ENCODE measurements at places on chromosomes 2 and 18.

GRCh38 chr2:128313931-128314347 lies 4.7 kb downstream of the HS6ST1 start:
- peak; percentile 28 for DNase-seq

GRCh38 chr18:76476665-76477561 lies 18.1 kb downstream of the ZNF516 start:
- no peak for DNase-seq

DNA sequence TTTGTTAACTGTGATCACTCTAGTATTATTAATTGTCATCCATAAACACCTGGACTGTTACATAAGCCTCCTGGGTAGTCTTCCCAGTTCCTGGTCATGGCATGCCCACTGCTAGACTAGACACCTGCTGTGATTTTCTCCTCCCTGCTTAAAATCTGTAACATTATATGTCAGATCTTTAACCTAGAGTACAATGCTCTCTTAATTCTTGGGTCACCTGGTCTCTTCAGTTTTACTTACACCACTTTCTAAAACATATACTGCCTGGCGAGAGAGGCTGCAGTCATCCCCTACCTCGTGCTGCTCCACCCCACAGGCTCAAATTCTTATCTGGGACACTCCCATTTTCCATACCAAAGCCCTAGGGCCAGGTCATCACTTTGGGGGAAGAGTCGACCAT lies 161.3 kb downstream of the CDH2 start:
- DNase-seq: no peak

DNA sequence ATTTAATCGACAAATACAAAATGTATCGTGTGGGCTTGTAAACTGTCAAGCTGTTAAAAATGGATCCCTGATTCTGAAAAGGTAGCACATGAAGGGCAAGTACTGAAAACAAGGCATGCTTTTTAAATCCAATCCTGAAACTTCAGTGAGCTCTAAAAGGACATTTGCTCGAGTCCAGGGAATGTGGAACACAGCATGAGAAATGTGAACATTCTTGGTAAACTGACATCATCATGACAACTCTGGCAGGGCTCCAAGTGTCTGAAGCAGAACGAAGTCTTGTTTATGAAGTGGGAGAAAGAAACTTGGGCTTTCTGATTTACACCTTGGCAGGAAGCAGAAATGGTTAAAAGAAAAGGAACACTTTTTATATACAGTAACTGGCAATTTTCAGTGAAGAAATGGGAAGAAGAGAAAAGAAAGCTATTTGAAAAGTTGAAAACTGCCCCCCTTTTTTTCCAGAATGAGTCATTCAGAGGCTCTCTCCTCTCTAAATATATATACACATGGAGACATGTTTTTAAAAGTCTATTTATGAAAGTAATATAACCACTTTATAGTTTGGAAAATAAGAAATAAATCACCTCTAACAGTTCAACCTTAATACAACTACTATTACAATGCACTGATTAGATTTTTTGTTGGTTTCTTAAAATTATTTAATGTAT lies 120.8 kb downstream of the GAREM1 start:
- peak; percentile 73 for DNase-seq

- DNase-seq: no peak
These were observed 28.4 kb downstream of the CPS1 start for GRCh38 chr2:210584834-210585233.
